ENCODE measurements at places on chromosomes 13 and 19. TPM values are rescaled to one million over a fixed set of nuclear protein-coding genes. Genes with fewer than 3 reads are reported as not detected.

GRCh38 chr19:2494084-2494446 is 18.1 kb downstream of the GADD45B start:
- H3K27ac ChIP-seq = no peak overlapping the region
- H3K36me3 ChIP-seq = no peaks in the 10 kb centered on the region
- no peak for DNase-seq
- H3K4me1 ChIP-seq = peaks cover 24% of the 10 kb centered on the region

- no peak for DNase-seq
- H3K27me3 ChIP-seq = peaks cover 4% of the 10 kb centered on the region
- no peak overlapping the region for H3K27ac ChIP-seq
- H3K4me1 ChIP-seq = no peaks in the 10 kb centered on the region
- H3K36me3 ChIP-seq = no peaks in the 10 kb centered on the region
These were observed 302.6 kb downstream of the ATP8A2 start for GRCh38 chr13:25674371-25674770.

DNA sequence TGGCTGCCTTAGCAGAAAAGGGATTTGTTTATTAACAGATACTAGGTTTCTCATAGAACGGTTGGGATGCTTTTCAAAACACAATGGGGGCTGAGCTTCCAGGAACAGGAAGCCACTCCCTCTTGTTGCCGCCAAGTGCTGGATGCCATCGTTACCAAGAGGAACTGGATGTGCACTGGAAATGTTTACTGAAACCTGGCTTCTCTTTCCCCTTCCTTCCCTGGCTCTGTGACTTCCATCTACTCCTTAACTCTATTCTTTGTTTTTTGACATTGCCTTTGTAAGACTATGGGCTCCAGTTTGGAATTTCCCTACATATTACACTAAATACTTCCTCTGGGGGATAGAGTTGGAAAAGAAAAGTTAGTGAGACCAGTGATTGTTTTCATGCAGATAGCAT is 11.7 kb upstream of the KL start:
- peaks cover 6% of the 10 kb centered on the region for H3K36me3 ChIP-seq
- DNase-seq = no peak
- H3K4me1 ChIP-seq = no peaks in the 10 kb centered on the region

DNA sequence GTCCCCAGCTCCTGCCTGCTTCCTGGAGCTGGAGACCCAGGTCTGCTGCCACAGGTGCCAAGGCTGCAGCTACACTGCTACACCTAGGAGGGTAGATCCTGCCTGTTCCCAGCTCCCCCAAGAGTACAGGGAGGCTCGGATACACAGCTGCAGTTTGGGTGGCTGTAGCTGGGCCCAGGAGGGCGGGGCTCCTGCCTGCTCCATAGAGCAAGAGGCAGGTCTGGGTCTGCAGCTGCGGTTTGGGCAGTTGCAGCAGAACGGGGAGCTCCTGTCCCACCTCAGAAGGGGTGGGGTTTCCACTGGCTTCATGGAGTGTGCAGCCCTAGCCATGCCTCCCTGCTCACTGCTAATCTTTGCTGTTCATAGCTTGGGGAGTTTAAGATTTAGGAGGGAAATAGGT is 199.0 kb downstream of the NUFIP1 start:
- no peaks in the 10 kb centered on the region for H3K4me1 ChIP-seq
- H3K4me3 ChIP-seq = no peak overlapping the region
- H3K36me3 ChIP-seq = no peaks in the 10 kb centered on the region

DNA sequence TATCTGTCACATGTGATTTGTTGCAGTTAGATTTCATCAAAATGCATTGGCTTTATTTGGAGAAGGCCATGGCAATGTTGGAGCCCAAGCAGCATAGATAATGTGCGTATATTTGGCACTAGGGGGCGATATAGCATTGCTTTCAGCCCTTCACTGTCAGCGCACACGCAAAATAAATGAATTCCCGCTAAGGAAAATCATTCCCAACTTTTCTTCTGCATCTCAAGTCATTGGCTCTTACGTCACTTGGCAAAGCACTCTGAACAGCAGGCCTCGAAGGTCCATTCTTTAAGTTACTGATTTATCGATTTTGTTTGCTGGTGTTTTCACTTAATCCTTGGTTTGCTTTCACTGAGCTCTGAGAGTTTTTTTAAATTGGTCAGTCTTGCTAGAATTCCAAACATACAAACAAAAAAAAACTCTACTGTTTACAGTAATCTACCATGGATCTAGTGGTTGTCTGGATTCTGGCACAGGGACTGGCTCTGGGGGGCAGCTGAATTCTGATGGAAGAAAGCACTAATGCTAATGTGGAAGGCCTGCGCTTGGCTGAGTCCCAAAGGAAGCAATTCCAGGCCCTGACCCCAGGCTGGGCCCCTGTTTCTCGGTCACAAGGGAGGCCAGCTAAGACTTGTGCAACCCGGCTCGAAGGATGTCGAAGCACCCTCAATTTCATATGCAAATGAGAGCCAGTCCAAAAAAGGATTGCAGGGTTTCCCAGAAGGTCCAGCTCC is 97.7 kb upstream of the IPO5 start:
- no peaks in the 10 kb centered on the region for H3K27me3 ChIP-seq
- no peaks in the 10 kb centered on the region for H3K36me3 ChIP-seq
- H3K4me3 ChIP-seq = no peak overlapping the region
- H3K27ac ChIP-seq = no peak overlapping the region

GRCh38 chr19:19510432-19510831 is 4.9 kb downstream of the TSSK6 start:
- H3K27ac ChIP-seq = no peak overlapping the region
- DNase-seq = no peak

DNA sequence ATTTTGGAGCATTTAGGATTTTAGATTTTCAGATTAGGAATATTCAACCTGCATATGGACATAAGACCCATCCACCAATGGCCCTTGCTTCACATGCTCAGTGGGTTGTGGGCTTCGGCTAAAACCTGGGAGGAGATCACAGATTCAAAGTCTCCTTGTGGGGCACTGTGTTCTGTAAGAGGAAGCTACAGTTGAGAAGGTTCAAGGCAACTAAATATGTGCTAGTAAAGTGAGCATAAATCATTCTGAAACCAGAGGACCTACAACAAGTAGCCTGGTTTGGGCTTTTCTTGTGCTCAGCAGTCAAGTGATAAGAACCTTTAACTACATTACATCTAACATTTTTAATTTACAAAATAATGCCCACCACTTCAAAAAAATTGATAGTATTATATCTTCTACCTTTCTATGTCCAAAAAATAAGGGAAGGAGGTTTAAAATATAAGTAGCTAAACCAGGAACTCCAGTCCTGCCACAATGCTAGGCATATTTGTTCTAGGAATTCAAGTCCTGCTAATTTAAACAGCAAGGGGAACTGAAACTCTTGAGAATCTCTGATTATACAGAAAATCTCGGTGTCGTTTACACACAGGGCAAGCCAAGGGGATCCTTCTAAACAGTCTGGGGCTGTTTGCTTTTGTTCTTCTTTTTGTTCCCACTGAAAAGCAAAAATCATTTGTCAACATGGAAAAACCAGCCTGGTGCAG is 36.6 kb downstream of the FOXO1 start:
- H3K4me1 ChIP-seq = peaks cover 50% of the 10 kb centered on the region
- H3K4me3 ChIP-seq = no peak overlapping the region
- no peaks in the 10 kb centered on the region for H3K27me3 ChIP-seq
- H3K36me3 ChIP-seq = peaks cover 40% of the 10 kb centered on the region
- DNase-seq = no peak

- H3K4me3 ChIP-seq = no peak overlapping the region
- no peaks in the 10 kb centered on the region for H3K27me3 ChIP-seq
These were observed 326.2 kb downstream of the TSHZ3 start for GRCh38 chr19:31023038-31023437.

- DNase-seq = no peak
- no peaks in the 10 kb centered on the region for H3K27me3 ChIP-seq
- H3K27ac ChIP-seq = no peak overlapping the region
- H3K36me3 ChIP-seq = peaks cover 5% of the 10 kb centered on the region
- peaks cover 9% of the 10 kb centered on the region for H3K4me1 ChIP-seq
- peak overlapping the region; percentile 91 for H3K4me3 ChIP-seq
These were observed 1.6 kb downstream of the C19orf44 start for GRCh38 chr19:16497837-16498236.

DNA sequence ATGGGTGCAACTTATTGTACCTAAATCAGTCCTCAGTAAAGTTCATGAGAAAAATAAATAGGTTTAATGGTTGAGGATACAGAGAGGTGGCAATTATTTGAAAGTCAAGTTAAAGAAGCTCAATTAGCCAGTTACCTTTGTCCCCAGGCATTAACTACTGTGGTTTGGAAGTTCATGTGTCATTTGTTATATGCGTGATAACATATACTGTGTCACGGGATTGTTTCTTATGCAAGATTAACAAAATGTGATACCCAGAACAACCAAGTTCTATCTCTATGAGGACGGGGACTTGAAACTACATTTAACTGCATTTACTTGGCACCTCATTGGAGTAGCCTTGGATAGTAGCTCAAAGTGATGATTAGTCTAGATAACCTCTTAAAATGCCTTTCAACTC is 13.9 kb upstream of the KATNAL1 start:
- no peak overlapping the region for H3K4me3 ChIP-seq
- no peak overlapping the region for H3K27ac ChIP-seq
- peaks cover 10% of the 10 kb centered on the region for H3K36me3 ChIP-seq
- DNase-seq = no peak

GRCh38 chr13:109576331-109576813 is 210.0 kb downstream of the IRS2 start:
- H3K4me1 ChIP-seq = peaks cover under 1% of the 10 kb centered on the region
- H3K36me3 ChIP-seq = no peaks in the 10 kb centered on the region
- DNase-seq = no peak
- H3K27ac ChIP-seq = no peak overlapping the region

DNA sequence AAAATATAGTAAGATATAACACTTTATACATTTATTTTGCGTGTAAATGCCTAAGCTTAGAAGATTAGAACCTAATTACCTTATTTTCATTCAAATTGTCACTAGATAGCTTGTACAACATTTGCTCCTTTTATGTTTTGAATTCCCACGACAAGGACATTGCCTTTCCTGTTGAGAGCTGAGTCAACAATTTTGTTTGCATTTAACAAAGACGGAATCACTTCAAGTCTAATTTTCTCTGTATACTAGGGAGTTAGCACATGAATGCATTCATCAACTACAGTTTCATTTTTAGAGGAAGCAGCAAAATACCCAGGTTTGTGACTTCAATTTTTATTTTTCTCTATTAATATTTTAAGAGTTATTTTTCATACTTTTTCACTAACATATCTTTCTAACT is 48.7 kb upstream of the PCCA start:
- H3K27me3 ChIP-seq = peaks cover 3% of the 10 kb centered on the region
- no peak overlapping the region for H3K4me3 ChIP-seq
- H3K36me3 ChIP-seq = no peaks in the 10 kb centered on the region

DNA sequence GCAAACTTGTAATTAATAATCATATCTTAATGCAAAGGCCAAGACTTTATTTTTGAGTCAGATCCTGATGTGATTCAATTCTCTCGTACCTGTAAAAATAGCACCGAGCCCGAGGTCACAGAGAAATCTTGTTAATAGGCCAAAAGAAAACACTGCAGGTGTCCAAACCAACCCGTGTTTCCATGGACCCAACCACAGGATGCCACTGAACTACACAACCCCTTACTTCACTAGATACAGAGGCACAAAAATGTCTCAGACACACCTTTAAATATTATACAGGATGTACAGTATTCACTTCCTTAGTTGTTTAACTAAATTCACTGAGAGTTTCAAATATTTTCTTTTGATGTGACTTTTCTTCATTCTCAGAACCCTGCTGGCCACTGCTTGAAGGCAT is 530.9 kb downstream of the MYO16 start:
- no peak overlapping the region for H3K4me3 ChIP-seq
- H3K4me1 ChIP-seq = peaks cover 19% of the 10 kb centered on the region
- no peak overlapping the region for H3K27ac ChIP-seq
- no peaks in the 10 kb centered on the region for H3K36me3 ChIP-seq

DNA sequence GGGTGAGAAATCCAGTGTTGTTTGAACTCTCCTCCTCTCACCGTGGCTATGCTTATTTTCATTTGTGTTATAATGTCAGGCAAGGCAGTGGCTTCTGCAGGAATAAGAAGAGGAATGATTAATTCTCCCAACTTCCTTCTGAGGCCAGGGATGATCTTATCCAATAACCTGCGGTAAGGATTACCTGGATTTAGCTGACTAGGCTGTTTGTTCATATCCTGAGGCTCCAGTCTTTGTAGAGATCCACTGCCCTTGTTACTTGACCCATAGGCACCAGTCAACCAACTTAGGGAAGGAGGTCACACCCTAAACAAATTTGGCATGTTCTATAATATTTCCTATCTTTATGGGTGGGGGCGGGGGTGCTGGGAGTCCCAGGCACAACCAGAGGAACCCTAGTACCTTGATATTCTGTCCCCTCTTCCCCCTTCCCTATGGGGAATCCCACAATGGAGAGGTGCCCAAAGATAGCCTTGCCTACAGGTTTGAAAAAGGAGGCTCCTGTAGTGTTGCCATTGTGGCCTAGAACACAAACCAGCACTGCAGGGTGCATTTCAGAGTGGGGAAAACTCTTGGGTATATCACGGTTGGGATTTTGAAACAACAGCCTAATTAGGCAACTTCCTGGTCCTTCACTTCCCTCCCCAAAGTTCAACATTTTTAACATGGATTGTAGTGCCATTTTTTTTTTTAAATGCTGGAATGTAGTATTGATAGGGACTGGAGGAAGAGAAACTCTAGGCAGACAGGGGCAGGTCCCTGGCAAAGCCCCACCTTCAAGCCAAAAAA is 977.5 kb upstream of the SPRY2 start:
- DNase-seq = no peak
- no peak overlapping the region for H3K4me3 ChIP-seq
- H3K4me1 ChIP-seq = no peaks in the 10 kb centered on the region
- no peak overlapping the region for H3K27ac ChIP-seq
- no peaks in the 10 kb centered on the region for H3K36me3 ChIP-seq

- H3K27me3 ChIP-seq = peaks cover 3% of the 10 kb centered on the region
- H3K27ac ChIP-seq = no peak overlapping the region
- H3K36me3 ChIP-seq = no peaks in the 10 kb centered on the region
- DNase-seq = no peak
- H3K4me1 ChIP-seq = peaks cover 4% of the 10 kb centered on the region
These were observed 68.1 kb downstream of the UFM1 start for GRCh38 chr13:38417727-38418126.

GRCh38 chr19:55304980-55305379 is 20.2 kb downstream of the TMEM150B start:
- H3K36me3 ChIP-seq = peaks cover 3% of the 10 kb centered on the region
- H3K4me1 ChIP-seq = peaks cover 4% of the 10 kb centered on the region
- DNase-seq = no peak
- H3K27me3 ChIP-seq = no peaks in the 10 kb centered on the region
- no peak overlapping the region for H3K4me3 ChIP-seq
- H3K27ac ChIP-seq = no peak overlapping the region

The ARL11 gene
- total RNA-seq = 0.89 TPM

The TLE2 gene
- 2.2 TPM for total RNA-seq

The ATXN8OS gene
- not detected for total RNA-seq
